ENCODE measurements at places on chromosomes 1 and 21.

DNA sequence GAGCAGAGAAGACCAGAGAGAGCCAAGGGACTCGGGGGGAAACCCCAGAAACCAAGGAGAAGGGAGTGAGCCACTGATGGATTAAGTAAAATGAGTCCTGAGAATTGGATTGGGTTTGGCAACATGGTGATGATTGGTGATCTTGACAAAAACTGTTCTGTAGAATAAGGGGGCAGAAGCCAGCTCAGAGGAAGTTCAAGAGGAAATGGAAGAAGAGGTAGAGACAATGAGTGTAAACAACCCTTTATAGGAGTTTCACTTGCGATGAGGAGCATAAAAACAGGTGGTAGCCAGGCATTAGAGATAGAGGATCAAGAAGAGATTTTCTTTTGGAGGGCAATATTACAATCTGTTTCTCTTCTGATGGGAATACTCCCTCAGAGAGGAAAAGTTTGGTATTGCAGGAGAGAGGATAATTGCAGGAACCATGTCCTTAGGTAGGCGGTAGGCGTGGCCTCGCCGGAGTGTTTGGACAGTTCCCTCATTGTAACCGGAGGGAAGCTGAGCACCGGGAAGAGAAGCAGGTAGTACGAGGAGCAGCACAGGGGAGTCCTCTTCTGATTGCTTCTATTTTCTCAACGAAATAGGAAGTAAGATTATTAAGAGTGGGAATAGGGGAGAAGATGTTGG, 68.4 kb upstream of the TENT5C start:
- no peak for DNase-seq

DNA sequence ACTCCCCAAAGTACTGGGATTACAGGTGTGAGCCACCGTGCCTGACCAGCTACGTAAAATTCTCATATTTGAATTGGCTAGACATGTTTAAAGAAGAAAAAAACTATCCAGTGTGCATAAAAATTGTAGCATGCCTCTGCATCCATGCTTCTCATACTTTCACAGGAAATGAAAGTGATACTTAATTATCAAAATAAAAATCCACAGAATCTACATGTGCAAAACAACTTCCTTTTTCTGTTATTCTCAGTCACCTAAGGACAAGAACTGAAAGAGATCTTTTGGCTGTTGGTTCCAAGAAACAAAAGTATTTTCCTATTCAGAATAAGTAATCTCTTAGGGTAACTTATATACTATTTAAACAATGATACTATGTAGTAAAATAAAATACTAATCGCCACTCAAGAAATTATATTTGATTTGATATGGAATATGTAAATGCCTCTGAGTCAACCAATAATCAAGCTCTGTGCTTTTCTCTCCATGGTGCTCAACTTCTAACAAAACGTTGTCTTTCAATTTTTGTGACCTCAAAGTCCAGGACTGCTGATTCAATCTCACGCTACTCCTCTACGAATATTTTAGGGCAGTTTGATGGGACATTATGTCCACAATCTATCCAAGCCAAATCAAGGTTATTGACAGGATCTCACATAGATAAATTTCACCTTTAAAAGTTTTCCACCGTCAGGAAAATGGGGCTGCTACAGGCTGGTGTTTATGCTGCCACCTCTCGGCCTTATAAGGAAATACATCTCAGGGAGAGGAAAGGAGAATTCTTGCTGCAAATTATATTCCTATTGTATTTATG, 102.7 kb downstream of the ZNF281 start:
- DNase-seq, result peak; percentile 39

- DNase-seq, result no peak
Measured at GRCh38 chr1:5727871-5728643, 264.2 kb downstream of the NPHP4 start.

- DNase-seq, result no peak
Measured at GRCh38 chr1:209416039-209416438, 167.5 kb upstream of the CAMK1G start.

DNA sequence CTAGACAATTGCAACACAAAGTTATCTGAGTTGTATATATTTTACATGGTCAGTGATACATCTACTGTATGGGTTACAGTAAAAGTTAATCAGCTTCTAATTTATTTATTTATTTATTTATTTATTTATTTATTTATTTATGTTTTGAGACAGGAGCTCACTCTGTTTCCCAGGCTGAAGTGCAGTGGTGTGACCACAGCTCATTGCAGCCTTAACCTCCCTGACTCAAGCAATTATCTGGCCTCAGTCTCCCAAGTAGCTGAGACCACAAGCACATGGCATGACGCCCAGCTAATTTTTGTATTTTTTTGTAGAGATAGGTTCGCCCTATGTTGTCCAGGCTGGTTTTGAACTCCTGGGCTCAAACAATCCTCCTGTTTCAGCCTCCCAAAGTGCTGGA, 241.6 kb downstream of the PTPRC start:
- DNase-seq, result no peak

DNA sequence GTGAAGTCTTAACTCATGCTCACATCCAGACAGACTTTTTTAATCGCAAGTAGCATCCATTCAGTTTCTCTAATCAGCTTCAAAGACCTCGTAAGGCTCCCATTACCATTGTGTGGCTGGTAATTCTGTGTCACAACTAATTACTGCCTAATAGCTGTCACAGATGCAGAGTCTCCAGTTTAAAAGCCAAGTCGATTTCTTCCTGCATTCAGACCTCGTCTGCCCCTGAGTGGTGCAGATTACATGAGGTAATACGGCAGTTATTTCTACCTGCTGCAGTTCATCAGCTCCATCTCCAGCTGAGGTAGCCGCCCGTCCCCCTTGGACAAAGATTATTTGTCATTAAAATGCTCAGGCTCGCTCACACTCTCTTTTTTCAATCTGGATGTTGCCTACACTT, 34.4 kb upstream of the OLIG2 start:
- no peak for DNase-seq

DNA sequence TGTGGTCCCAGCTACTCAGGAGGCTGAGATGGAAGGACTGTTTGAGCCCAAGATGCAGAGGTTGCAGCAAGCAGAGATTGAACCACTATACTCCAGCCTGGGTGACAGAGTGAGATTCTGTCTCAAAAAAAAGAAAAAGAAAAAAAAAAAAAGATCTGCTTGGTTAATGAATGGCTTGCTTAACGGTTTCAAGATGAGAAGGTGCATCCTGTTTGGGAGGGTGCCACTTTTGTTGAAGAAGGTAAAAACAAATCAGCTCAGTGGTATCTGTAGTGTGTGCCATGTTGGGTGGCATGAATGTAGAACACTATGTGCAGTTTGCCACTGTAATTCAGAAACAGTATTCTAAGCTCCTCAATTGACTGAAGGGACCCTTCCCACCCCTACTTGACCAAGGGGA, 94.9 kb upstream of the ETV3 start:
- no peak for DNase-seq

GRCh38 chr1:43319288-43319687, 18.3 kb upstream of the MPL start:
- no peak for DNase-seq

- no peak for DNase-seq
Measured at GRCh38 chr1:86778569-86779239, 74.3 kb downstream of the SH3GLB1 start.

DNA sequence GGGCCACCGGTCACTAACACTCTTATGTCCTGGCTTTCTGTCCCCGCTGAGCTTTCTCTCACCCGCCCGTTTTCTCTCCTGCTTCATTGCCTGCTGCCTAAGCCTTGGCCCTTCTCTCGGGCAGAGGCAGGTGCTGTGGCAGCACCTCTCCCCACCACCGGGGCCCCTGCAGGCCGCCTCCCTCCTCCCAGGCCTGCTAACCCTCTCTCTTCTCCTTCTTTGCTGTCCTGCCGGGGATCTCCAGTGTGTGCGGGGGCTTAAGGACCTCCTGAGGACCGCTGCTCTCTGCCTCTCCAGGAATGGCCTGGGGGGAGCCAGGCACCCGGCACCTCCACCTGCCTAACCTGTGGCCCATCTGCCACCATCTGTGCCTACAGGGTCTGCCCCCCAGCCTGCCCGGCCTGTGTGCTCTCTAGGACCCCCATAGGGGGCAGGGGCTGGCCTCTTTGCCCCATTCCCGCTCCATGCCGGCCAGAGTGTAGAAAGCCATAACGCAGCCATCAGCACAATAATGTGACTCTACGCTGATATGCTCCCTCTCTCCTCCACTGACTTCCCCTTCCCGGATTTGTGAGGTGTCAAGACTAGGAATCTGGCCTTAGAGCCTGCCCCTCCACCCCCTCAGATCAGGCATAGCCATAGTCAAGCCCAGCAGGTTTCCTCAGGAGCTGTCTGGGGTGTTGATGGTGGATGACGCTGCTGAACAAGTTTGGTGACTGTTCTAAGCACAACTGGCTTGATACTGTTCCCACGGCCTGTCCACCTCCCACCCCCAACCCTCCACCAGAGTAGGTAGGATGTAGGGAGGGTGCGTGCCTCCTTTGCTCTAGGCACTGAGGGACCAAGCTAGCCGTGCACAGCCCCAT, 6.1 kb upstream of the SFN start:
- no peak for DNase-seq

GRCh38 chr1:7526196-7526866, 244.8 kb upstream of the VAMP3 start:
- DNase-seq, result no peak

- DNase-seq, result no peak
Measured at GRCh38 chr21:16587681-16588375, 858.0 kb downstream of the USP25 start.

DNA sequence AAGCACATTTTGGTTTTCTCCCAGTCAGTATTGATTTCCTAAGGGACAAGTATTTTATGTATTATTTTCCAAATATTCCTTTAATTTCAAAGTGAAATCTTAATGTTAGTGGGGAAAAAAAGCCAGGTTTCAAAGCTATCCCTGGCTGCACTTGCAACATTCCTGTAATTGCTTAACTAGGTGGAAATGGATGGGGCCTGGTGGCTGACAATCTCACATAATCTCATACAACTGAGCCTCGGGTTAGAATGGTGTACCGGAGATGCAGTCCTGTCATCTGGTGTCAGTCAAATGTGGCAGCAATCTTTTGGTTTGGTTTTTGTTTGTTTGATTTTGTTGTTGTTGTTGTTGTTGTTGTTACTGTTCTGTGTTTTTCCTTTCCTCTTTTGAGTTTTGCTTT, 46.1 kb downstream of the KDM1A start:
- DNase-seq, result no peak

DNA sequence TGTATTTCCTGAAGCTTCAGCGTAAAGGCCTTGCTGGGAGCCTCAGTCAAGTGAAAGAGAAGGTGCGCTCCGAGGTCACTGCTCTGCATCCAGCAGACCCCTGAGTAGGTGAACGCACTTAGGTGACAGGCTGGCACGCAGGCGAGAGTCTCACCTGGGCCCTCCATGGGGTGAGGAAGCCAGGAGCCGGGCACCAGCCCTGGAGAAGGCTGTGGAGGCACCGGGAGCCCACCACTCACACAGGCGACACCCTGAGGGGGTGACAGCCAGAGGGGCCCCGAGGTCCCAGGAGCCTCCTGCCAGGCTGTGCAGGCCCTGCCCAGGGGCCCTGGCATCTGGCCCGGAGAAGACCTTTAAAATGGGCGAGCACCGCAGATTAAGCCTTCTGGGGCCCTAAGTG, 67.6 kb downstream of the ARHGEF16 start:
- DNase-seq, result no peak

DNA sequence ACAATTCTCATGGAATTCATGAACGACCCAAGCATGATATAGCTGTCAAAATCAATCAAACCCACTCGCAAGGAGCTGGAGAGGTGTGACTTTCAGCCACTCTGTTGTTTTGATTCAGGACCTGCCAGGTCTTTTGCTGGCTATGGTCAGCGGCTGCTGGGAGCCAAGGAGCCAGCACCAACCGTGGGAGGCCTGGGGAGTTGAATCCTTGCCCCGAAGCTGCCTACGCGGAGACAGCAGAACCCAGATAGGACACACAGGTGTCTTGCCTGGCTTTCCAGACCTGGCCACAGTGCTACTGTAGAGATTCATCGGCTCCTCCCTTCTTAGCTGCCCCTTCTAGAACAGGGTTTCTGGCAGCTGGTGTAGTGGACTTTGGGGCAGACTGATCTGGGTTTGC, 42.7 kb downstream of the ZSCAN20 start:
- no peak for DNase-seq

GRCh38 chr1:113879739-113880038, 7.7 kb downstream of the BCL2L15 start:
- DNase-seq, result no peak

DNA sequence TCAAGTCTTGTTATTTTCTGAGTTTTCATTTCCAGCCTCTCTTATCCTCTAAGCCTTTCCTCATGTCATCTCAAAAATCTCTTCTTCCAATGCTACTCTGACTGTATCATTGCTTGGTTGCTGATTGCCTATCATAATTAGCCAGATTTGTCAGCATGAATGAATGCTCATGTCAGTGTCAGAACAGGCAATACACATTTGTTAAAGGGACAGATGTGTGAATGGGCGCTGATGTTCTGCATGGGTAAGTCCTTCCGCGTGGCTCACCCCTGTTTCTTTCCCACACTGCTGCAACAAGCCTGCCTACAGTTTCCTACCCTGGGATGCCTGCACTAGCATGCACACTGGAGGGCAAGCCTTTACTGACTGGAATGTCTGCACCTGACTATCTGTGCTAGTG, 100.6 kb downstream of the RHOU start:
- no peak for DNase-seq

- no peak for DNase-seq
Measured at GRCh38 chr1:62528015-62528414, 69.3 kb upstream of the ANGPTL3 start.

GRCh38 chr1:229381234-229381633, 38.4 kb upstream of the CCSAP start:
- no peak for DNase-seq

GRCh38 chr1:230345139-230345885, 80.8 kb downstream of the PGBD5 start:
- no peak for DNase-seq

- no peak for DNase-seq
Measured at GRCh38 chr1:47751193-47751592, 246.0 kb downstream of the TRABD2B start.

DNA sequence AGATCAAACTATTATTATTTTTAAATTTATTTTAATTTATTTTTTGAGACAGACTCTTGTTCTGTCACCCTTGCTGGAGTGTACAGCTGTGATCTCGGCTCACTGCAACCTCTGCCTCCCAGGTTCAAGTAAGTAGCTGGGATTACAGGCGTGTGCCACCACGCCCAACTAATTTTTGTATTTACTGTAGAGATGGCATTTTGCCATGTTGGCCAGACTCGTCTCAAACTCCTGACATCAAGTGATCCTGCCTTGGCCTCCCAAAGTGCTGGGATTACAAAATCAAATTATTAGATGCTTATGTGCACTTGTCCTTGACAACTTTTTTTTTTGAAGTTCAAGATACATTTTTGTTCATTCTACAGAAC, 15.4 kb downstream of the LIN9 start:
- DNase-seq, result no peak

DNA sequence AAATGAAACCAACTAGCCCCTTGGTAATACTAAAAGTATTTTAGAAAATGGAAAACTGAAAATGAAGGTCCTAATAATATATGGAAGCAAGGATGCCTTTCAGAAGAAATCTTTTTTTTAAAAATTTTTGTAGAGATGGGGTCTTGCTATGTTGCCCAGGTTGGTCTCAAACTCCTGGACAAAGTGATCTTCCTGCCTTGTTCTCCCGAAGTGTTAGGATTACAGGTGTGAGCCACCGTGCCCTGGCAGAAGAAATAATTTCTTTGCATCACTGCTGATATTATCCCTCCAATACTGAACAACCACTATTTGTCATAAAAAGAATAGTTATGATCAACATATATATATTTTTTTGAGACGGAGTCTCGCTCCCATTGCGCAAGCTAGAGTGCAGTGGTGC, 25.6 kb downstream of the SELENOF start:
- DNase-seq, result no peak
